Neuronal stem cell (in vitro differentiated cells): ENCODE measurements at places on chromosomes 13 and 19.

- no peak for DNase-seq
Observed at GRCh38 chr19:41783612-41784011, 12.8 kb upstream of the CEACAM3 start.

- DNase-seq: no peak
Observed at GRCh38 chr13:105732806-105733529, 802.5 kb downstream of the EFNB2 start.

DNA sequence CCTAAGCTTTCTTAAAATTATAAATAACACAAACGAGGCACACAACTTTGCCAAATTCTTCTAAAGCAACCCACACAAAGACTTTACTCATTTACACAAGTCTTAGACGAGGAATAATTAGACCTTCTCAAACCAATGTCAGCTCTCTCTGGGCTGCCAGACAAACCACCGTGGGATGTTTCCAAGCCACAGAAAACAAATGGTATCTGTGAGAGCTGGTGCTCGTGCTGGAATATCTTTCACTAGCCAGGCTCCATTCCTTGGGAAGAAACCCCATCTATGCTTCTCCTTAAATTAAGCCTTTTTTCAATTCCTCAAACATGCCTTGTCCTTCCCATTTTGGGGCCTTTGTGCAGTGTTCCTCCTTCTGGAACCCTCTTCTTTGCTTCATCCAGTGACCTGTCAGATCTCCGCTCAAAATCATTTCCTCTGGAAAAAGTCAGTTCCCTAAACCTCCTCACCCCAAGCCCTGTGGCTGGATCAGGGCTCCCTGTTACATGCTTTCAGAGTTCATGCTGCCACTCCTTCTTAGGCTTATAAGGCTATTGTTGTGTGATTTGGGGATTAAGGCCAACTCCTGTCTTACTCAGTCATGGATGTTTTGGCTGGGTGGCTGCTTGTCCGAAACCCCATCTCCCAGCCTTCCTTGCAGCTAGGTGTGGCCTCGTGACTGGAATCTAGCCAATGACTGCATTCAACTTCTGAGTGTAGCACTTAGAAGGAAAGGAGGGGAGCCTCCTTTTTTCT is 64.2 kb upstream of the GTF2F2 start:
- no peak for DNase-seq

DNA sequence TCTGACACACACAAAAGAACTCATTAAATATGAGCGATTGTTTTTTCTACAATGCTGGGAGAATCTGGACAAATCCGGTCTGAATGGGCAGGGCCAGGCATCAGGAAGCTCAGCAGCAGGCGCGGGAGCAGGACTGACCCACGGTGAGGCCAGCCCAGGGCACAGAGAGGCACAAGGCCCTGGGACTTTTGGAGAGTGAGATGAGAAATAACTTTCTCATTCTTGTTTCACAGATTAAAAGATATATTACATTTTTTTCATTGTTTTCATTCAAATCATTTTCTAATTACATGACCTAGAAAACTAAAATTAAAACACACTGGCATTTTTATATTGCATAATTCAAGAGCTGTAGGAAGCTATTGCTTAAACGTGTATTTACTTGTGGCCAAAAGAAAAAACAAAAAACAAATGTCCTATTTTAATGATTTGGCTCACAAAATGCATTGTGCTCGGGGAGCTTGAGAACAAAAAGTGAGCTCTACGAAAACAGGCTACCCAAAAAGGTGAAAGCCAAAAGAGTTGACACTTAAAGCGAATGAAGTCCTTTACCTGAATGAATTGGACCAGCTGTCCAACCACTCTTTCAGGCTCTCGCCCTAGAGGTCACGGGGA is 133.1 kb downstream of the TNFRSF19 start:
- DNase-seq: no peak

DNA sequence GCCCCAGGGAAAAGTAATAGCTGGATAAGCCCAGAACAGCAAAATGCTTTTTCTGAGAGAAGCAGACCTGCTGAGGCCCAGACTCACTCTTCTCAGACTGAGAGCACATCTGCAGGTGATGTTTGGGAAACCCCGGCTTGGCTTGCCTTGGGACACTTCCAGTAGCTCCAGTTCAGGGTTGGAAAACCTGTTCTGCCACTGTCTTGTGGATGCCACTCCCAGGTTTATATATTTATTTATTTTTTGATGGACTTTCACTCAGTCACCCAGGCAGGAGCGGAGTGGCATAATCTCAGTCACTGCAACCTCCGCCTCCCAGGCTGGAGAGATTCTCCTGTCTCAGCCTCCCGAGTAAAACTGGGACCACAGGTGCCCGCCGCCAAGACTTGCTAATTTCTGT is 8.0 kb upstream of the SMARCA4 start:
- no peak for DNase-seq

DNA sequence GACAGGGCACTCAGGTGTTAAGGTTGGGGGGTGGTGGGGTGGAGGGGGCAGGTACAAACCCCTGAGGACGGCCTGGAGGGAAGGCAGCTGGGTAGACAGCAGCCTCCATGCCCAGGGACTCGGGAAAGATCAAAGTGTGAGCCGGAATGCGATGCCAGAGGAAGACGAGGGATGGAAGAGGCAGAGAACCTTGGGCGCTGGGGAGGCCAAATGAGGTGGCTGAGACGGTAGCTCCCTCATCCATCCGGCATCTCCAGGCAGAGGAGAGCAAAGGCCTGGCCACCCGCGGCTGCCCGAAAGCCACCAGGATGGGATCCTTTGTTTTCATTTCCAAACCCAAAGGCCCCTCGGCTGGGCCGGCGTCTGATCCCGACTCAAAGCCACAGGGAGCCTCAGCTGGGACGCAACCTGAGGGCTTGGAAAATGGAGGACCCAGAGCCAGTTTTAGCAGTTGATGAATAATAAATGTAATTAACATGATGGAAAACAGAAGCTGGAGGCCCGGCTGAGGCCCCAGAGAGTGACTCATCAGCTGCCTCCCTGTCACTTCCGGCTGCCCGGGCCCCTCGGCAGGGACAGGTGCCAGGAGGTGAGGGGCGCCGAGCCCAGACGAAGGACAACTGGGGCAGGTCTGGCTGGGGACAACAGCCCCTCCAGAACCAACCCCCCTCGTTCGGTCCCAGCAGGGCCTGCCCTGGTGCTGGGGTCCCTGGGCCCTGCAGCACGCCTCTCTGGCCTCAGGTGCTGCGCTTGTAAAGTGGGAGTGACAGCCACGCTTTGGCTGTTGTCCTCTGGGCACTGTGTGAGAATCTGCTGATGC is 61.6 kb downstream of the CEBPG start:
- DNase-seq: no peak

GRCh38 chr13:75352641-75353327 is 129.2 kb downstream of the TBC1D4 start:
- no peak for DNase-seq

- no peak for DNase-seq
Observed at GRCh38 chr13:106911020-106911419, 343.1 kb upstream of the ARGLU1 start.

- peak; percentile 27 for DNase-seq
Observed at GRCh38 chr13:36275190-36276002, 22.2 kb downstream of the CCDC169 start.

DNA sequence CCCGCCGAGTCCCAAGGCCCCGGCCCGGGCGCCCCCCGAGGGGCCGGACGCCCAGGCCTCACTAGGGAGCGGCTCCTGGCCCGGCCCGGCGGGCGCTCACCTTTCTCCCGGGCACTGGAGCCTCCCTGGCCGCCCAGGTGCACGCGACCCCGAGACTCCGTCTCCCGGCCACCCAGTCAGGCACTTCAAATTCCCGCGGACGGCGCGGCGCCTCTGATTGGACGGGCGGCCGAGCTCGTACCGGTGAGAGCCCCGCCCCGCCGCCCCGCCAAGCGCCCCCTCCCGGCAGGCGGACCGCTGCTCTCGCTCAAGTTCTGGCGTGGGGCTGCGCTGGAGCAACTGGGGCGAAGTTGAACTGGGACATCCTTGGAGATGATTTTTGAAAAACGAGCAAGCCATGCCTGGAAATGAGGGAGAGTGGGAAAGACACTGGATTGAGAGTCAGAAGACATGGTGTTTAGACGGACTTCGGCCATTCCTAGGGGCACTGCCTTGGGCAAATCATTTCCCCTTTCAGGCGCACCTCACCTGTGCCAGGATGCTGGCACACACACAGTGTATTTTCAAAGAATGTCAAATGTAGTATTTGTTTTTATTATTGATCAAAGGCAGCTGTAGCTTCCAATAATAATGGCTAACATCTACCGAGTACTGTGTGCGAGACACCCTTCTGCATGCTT is 485.3 kb downstream of the UQCRFS1 start:
- peak; percentile 56 for DNase-seq

DNA sequence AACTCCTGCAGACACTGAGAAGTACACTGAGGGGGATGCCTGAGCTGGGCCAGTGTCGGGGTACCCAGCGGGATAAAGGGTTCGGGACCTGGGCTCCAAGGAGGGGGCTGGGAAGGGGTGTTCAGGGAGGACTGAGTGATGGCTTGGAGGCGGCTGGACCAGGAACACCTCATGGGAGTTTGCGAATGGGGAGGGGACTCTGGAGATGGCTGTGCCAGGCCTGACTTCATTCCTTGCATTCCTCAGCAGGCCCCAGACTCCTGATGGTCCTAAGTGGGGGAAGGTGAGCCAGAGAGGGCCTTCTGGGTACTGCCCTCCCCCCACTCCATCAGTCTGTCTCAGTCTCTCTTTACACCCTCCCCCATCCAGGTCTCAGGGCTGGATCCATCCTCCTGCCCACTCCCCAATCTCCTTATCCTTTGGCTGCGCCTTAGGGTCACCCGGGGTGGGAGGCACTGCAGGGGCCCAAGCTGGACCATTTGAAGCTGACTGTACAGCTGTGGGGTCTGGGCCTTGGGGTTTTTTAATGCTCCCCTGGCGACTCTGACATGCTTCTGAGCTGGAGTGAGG is 13.8 kb downstream of the PAK4 start:
- DNase-seq: no peak

- no peak for DNase-seq
Observed at GRCh38 chr13:30337061-30337610, 29.8 kb upstream of the KATNAL1 start.

- no peak for DNase-seq
Observed at GRCh38 chr19:52785506-52785905, 1.1 kb downstream of the ZNF600 start.

DNA sequence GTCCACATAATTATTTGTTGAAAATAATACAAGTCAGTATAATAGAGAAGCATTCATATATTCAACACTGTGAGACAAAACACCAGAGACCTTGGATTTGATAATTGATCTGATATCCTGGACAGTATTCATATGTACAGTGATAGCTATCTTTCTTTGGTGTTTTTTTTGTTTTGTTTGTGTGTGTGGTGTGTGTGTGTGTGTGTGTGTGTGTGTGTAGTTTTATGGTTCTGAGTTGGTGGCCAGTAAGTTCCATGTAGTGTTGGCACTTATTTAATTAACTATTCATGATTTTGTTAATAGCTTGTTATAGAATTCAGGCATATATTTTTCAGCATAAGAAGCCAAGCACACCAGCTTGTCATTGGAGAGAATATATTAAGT is 1.6 kb upstream of the ANGPTL6 start:
- no peak for DNase-seq

DNA sequence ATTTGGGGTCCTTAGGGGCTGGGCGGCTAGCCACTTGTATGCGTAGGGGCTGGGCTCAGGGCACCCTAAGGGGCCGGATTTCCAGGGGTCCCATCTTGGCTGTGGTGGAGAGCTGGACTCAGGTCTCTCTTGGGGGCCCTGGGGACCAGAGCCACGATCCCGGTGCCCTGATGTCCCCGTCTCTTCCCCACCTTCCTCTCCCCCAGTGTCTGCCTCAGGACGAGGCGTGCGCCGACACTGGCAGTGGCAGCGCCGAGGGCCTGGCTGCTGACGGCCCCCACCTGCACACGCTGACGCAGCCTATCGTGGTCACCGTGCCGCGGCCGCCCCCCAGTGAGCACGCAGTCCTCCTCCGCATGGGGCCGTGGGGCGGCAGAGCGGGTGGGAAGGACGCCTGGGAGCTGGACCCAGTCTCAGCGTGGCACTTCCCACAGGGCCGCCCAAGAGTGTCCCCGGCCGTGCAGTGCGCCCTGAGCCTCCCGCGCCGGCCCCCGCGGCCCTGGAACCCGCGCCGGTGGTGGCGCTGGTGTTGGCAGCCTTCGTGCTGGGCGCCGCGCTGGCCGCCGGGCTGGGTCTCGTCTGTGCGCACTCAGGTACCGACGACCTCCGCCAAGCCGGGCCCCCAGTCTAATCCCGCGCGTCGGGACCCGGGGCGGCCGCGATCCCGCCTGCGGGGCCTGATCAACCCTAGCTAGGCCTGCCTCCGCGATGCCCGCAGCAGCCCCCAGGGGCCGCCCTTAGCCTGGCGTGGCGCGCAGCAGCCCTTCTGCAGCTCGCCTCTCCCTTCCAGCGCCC is 2.7 kb upstream of the SNAPC2 start:
- DNase-seq: no peak

- DNase-seq: no peak
Observed at GRCh38 chr13:93751117-93751516, 524.5 kb downstream of the GPC6 start.

DNA sequence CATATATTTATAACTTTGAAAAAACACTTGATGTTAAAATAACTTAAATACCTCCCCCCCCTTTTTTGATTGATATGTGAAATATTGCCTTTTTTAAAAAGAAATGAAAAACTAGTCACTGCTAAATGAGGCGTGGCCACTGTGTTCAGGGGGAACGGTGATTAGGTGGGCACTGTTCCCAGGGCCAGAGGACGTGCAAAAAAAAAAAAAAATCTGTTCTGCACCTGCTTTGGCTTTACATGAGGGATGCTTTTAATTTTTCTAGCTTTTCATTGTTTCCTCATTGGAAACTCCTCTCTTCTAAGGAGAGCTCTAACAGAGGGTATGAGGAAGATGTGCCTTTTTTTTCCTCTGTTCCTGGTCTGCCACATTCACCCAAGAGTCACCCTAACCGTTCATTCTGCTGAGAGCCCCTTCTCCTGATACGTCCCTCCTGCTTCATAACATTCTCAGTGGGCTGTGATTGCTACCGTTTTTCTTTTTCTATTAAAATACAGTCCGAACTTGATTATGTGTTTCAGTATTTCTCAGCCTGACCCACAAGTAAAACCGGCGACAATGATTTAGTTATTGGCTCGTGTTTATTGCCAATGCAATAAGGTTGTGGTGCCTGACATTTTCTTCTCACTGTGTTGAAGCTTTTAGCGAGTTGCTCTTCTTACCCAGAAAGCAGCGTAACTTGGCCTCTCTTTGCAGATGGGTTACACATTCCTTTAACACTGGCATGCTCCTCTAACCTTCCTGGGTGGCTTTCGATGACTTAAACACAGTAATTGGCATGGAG is 64.8 kb upstream of the ZNF536 start:
- DNase-seq: no peak

DNA sequence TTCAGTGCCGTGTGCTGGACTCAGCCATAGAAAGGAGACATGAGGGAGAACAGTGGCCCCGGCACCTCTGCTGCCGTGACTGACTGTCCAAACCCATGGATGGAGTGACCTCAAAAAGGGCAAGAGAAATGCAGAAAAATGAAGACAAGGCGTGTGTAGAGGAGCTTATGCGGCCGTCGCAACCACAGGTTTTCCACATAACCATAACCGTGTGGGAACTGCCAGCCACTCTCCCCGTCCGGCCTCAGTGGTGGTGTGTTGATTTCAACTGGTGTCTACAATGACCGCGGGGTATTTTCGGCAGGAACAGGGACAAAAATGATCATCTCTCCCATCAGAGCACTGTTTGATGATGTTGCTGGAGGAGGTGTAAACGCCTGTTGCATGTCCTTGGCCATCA is 42.9 kb upstream of the F7 start:
- DNase-seq: no peak

- no peak for DNase-seq
Observed at GRCh38 chr13:37490176-37490779, 108.3 kb downstream of the POSTN start.

GRCh38 chr13:84821261-84821660 is 939.0 kb upstream of the SLITRK1 start:
- no peak for DNase-seq
